ENCODE measurements at places on chromosomes 12 and 14. TPM values are rescaled to one million over a fixed set of nuclear protein-coding genes. Genes with fewer than 3 reads are reported as not detected.

The FAM222A gene
- 6.7 TPM for polyA plus RNA-seq

The IRAK3 gene
- 3.3 TPM for polyA plus RNA-seq

The CCDC198 gene
- polyA plus RNA-seq, result 3.9 TPM

The MGP gene
- polyA plus RNA-seq, result 28.8 TPM

The KCNH5 gene
- 0.15 TPM for polyA plus RNA-seq

The CISTR gene
- not detected for polyA plus RNA-seq

The ACOT2 gene
- polyA plus RNA-seq, result 71.4 TPM

The DENR gene
- polyA plus RNA-seq, result 93.5 TPM

The TTC8 gene
- polyA plus RNA-seq, result 34.3 TPM

The C12orf75 gene
- polyA plus RNA-seq, result 77.4 TPM

The NRDE2 gene
- polyA plus RNA-seq, result 25.6 TPM

The CFAP251 gene
- 15.8 TPM for polyA plus RNA-seq

The MYL6 gene
- 1,847 TPM for polyA plus RNA-seq

The ACVRL1 gene
- 35.4 TPM for polyA plus RNA-seq

The NID2 gene
- polyA plus RNA-seq, result 145 TPM

The AP5M1 gene
- 56.7 TPM for polyA plus RNA-seq

The PRICKLE1 gene
- polyA plus RNA-seq, result 84.2 TPM

The CCDC196 gene
- 0.14 TPM for polyA plus RNA-seq

The C12orf57 gene
- polyA plus RNA-seq, result 149 TPM

The SPTB gene
- polyA plus RNA-seq, result 9.6 TPM

Data from left renal pelvis (tissue), 4 donors.